ENCODE measurements at places on chromosomes 5 and 9. TPM values are rescaled to one million over a fixed set of nuclear protein-coding genes. Genes with fewer than 3 reads are reported as not detected.
A peak's percentile ranks its signal among the peaks of the same experiment; 100 is the strongest.

DNA sequence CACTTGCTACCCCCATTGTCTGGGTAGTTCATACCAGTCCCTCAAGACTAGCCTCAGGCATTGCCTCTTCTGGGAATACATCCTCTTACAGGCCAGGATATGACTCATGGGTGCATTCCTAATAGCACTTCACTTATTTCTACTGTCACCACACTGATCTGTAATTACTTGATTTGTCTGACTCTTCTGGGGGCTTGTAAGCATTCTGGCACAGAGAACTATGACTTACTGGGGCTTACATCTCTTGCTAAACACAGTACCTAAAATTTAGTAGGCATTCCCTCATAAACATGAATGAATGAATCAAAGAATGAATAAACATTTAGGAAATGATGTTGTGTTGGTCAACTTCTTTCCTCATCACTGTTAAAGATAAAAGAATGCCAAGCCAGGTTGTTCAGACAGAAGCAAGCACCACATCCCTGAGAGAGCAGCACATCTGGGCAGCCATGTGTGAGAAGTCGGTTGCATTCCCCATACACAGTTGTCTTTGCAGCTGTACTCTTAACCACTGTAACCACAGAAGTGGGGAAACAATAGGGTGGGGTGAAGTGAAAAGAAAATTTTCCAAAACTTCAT, 27.6 kb downstream of the IL7R start:
- DNase-seq: no peak

GRCh38 chr5:178366998-178367735, 134.6 kb upstream of the PHYKPL start:
- no peak for DNase-seq

- DNase-seq: no peak
Measured at GRCh38 chr5:120252839-120253238, 211.3 kb upstream of the PRR16 start.

- DNase-seq: no peak
Measured at GRCh38 chr9:113566712-113567071, 103.2 kb downstream of the RGS3 start.

- DNase-seq: peak; percentile 79
Measured at GRCh38 chr5:133868946-133869518, 99.4 kb downstream of the C5orf15 start.

DNA sequence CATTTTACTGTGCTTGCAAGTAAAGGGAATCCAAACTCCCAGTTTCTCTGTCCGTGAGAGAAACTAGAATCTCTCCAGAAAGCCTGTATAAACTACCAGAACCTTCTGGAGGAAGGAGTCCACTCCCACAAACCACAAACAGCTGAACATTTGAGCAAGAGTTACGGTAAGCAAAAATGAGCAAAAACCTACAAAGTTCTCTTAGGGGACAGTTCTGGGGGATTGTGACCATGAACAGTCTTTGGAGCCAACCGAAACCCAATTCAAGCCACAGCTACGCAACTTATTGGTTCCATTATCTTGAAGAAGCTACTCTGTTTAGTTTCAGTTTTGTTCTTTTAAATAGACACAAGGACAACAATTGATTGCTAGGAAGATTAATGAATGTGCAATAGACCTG, 330.6 kb downstream of the ASTN2 start:
- DNase-seq: no peak

GRCh38 chr5:172733131-172733973, 37.6 kb downstream of the DUSP1 start:
- peak; percentile 90 for DNase-seq

DNA sequence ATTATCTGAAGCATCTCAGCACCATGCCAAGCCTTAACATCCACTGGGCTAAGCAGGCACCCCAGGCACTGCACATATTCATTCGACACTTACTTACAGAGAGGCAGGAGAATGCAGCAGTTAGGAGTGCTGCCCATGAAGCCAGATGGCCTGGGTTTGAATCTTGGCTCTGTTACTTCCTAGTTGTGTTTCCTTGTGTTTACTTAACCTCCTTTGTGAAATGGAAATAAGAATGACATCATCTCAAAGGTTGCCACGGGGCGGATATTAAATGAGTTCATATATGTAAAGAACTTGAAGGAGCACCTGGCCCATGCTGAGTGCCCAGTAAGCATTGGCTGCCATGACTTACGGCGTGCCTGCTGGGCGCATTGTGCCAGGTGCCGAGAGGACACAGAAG, 565.2 kb downstream of the CDK5RAP2 start:
- DNase-seq: no peak

GAPVD1 gene
- polyA plus RNA-seq: 19.8 TPM

GGTA1 gene
- polyA plus RNA-seq: not detected

SPINK4 gene
- polyA plus RNA-seq: not detected

Data from muscle of arm (tissue), 14 donors.